ENCODE measurements at places on chromosomes 6 and 20.

GRCh38 chr6:110731196-110731595 is 84.1 kb downstream of the CDK19 start:
- DNase-seq = peak; percentile 44

DNA sequence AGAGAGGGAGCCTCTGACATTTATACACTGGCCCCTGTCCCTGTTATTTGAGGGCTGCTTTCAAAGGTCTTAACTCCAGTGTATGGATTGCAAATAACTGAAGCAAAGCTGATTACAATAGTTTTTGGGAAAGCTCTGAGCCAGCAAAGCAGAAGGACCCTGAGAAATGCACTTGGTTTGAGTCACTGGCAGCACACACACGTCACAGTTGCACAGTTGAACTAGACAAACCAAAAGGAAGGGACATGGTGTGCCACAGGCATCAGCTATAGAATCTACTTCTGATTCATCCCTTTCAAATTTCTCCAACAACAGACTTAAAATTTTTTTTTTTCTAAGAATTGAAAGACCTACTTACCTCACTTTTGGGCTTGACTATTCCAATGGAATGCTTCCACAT is 56.4 kb downstream of the SNRNP48 start:
- no peak for DNase-seq

- DNase-seq = no peak
These were observed 305.5 kb downstream of the SLC35F1 start for GRCh38 chr6:118212451-118213173.

DNA sequence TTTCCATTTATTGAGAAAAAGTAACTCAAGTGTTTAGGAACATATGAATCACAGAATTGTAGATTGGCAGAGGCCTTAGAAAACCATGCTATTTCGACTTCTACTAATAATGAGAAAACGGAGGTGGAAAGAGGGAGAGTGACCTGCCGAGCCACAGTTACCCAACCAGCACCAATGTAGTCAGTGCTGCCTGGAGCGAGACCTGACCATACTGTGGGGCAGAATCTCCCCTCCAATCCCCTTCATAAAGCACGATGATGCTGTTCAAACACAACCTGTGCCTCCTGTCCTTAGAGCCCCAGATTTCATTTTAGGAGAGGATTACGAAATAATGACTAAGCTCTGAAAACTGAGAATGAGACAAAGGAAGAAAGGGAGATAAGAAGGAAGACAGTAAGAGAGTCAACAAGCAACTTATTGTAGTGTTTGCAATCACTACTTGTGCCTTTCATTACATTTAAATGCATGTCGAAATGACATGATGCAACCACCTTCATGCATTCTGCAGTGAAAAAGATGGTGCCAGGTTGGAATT is 70.6 kb downstream of the ATXN1 start:
- DNase-seq = peak; percentile 42

- no peak for DNase-seq
These were observed 10.2 kb downstream of the BMP7 start for GRCh38 chr20:57256205-57256604.

- DNase-seq = peak; percentile 29
These were observed 668.2 kb upstream of the GJE1 start for GRCh38 chr6:141464490-141464889.
